ENCODE measurements at places on chromosomes 5 and 9. TPM values are rescaled to one million over a fixed set of nuclear protein-coding genes. Genes with fewer than 3 reads are reported as not detected.
A peak's percentile ranks its signal among the peaks of the same experiment; 100 is the strongest.

GRCh38 chr9:102966999-102967398, 28.1 kb upstream of the CYLC2 start:
- no peak for DNase-seq

DNA sequence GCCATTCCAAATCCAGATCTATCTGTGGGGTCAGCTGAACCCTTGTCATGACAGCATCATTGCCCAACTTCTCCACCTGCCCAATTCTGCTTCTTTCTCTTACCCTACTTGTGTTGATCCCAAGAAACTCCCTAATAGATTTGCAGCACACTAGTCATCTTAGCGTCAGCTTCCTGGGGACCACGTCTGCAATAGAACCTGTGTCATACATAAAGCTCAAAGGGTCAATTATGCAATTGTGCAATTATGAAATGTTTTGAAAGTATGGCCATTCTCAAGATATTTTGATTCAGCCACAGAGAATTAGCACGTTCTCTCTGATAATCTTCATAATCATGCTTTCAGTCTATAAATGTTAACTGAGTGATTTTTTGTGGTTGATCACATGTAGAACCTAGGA, 87.4 kb upstream of the PAPPA start:
- DNase-seq: peak; percentile 8

GRCh38 chr9:80796632-80797031, 892.7 kb downstream of the TLE1 start:
- DNase-seq: no peak

GRCh38 chr5:87383216-87383615, 29.5 kb downstream of the CCNH start:
- DNase-seq: no peak

GABRA1 gene
- total RNA-seq: not detected

CARTPT gene
- total RNA-seq: not detected

Measured in HT1080 (cell line).